ENCODE measurements at places on chromosomes 16 and 17. TPM values are rescaled to one million over a fixed set of nuclear protein-coding genes. Genes with fewer than 3 reads are reported as not detected.

Gene EFCAB5
- total RNA-seq = not detected

DNA sequence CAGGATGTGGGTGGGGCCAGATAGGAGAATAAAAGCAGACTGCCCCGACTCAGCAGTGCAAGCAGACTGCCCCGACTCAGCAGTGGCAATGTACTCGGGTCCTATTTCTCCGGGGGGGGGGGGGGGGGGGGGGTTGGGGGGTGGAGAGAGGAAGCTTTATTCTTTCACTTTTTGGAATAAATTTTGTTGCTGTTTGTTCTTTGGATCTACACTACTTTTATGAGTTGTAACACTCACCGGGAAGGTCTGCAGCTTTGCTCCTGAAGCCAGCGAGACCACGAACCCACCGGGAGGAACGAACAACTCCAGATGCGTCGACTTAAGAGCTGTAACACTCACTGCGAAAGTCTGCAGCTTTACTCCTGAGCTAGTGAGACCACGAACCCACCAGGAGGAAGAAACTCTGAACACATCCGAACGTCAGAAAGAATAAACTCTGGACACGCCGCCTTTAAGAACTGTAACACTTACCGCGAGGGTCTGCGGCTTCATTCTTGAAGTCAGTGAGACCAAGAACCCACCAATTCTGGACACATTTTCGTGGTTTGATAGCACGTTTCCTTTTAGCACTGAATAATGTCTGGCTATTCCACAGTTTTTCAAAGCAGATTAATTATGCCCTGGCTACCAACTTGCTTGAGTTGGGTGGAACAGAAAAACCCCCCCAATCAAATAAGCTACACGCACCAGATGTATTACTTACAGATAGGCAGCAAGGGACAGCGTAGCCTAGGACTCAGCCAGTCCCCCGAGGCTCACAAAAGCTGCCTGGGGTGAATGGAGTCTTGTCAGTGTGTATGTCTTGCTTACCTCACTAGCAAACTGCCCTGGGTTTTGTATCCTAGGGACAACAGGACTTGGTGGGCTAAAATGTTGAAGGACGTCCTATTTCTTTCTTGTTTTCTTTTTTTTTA, 11.9 kb downstream of the FZD2 start:
- DNase-seq = no peak

- no peak for DNase-seq
Measured at GRCh38 chr16:55421226-55421625, 57.8 kb upstream of the MMP2 start.

- DNase-seq = peak; percentile 38
Measured at GRCh38 chr17:61414141-61414935, 14.7 kb downstream of the TBX2 start.

Gene TBC1D3H
- 1.3 TPM for total RNA-seq

Gene LONP2
- 26.4 TPM for total RNA-seq

DNA sequence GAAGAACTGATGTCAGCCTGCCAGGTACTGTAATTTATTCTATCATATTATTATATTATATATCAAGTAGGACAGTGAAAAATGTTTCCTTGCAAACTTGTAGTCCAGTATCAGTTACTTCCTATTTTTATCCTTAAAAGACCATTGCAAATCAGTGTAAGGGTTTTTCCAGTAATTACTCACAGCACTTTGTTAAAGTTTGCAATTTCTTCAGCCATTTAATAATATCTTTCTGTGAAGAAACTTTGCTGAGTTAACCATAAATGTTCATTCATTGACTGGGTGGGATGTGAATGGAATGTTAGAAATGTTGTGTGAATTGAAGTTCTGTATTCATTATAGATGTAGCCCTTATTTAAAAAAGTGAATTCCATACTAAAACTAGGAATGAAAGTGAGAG, 26.7 kb downstream of the HAPSTR1 start:
- no peak for DNase-seq

Gene MAPT
- total RNA-seq = 3.1 TPM

Gene MPV17L
- total RNA-seq = 1.7 TPM

GRCh38 chr17:42681976-42682721, at the start of gene CNTNAP1:
Gene CNTNAP1 (plus strand): TSS chr17:42682531. CDS start chr17:42682830, 299 bp downstream.
- DNase-seq = peak; percentile 93

DNA sequence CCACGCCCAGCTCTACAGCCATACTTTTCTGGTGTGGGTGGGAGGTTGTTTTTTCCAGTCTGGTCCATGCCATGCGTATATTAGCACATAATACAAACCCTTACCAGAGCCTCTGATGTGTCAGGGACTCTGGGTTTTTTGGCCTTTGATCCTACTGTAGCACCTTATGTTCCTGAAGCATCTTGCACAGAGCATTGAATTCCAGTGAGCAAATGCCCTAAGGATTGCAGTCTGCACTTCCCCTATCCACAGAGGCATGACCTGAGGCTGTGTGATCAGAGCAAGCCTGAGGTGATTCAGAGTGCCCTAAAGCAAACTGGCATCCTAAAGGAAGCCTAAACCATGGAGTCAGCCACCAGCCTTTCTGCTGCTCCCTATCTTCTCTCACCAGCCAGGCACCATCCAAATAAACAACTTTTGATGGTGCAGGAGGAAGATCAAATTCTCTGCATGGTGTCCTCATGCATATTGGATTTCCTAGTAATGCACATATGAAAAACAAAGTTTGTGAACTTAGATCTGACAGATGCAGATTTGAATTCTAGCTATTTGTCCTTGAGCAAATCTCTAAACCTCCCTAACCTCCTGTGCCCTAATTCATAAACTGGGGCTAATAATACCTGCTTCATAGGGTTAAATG, 41.2 kb upstream of the HAS3 start:
- DNase-seq = no peak
